ENCODE measurements at places on chromosomes 13 and 19. TPM values are rescaled to one million over a fixed set of nuclear protein-coding genes. Genes with fewer than 3 reads are reported as not detected.

DNA sequence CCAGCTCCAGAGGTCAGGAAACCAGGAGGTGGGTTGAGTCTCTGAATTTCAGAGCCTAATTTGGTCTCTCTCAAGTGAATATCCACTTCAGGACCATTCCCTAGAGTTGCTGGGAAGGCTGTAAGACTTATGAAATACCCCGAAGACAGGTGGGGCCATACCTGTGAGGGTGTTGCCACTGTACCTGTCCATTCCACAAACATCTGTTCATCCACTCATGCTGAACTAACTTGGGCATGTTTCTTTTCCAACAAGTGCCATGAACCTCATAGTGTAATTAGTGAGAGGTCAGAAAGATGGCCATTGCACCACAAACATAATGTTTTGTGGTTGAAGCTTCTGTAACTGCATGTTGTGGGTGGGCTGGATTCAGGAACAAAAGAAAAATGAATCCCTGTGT, 7.8 kb downstream of the ILF3 start:
- H3K36me3 ChIP-seq = 0 out of 2 replicates have a peak, but pooled peaks cover 3% of the 10 kb centered on the region
- H3K4me3 ChIP-seq = peak overlapping the region; percentile 35
- H3K27ac ChIP-seq = peak overlapping the region; percentile 62

The OR10H1 gene
- total RNA-seq = not detected

GRCh38 chr13:94327318-94327717, 152.2 kb downstream of the DCT start:
- no peak overlapping the region for H3K4me3 ChIP-seq
- H3K27ac ChIP-seq = no peak overlapping the region
- H3K4me1 ChIP-seq = peaks cover 19% of the 10 kb centered on the region
- no peaks in the 10 kb centered on the region for H3K27me3 ChIP-seq
- no peaks in the 10 kb centered on the region for H3K36me3 ChIP-seq
- DNase-seq = no peak

- peaks cover 11% of the 10 kb centered on the region for H3K4me1 ChIP-seq
- peak overlapping the region; percentile 44 for H3K27ac ChIP-seq
- no peak for DNase-seq
- H3K36me3 ChIP-seq = no peaks in the 10 kb centered on the region
- H3K27me3 ChIP-seq = no peaks in the 10 kb centered on the region
- no peak overlapping the region for H3K4me3 ChIP-seq
These were observed 306.5 kb downstream of the DLEU7 start for GRCh38 chr13:50537029-50537428.

The LYPD5 gene
- total RNA-seq = 0.76 TPM

The TNPO2 gene
- 30.9 TPM for total RNA-seq

The KASH5 gene
- not detected for total RNA-seq

GRCh38 chr13:59408738-59409137, 755.0 kb downstream of the DIAPH3 start:
- no peak overlapping the region for H3K4me3 ChIP-seq
- H3K36me3 ChIP-seq = no peaks in the 10 kb centered on the region
- H3K4me1 ChIP-seq = no peaks in the 10 kb centered on the region

Data from GM23248 (cell line).